Stimulated activated CD4-positive, alpha-beta T cell treated with anti-CD3 and anti-CD28 coated beads, Interleukin-1b, Interleukin-23, amount 100 ng/mL, for 24 hours (primary cell): ENCODE measurements at places on chromosomes 11 and 22.

DNA sequence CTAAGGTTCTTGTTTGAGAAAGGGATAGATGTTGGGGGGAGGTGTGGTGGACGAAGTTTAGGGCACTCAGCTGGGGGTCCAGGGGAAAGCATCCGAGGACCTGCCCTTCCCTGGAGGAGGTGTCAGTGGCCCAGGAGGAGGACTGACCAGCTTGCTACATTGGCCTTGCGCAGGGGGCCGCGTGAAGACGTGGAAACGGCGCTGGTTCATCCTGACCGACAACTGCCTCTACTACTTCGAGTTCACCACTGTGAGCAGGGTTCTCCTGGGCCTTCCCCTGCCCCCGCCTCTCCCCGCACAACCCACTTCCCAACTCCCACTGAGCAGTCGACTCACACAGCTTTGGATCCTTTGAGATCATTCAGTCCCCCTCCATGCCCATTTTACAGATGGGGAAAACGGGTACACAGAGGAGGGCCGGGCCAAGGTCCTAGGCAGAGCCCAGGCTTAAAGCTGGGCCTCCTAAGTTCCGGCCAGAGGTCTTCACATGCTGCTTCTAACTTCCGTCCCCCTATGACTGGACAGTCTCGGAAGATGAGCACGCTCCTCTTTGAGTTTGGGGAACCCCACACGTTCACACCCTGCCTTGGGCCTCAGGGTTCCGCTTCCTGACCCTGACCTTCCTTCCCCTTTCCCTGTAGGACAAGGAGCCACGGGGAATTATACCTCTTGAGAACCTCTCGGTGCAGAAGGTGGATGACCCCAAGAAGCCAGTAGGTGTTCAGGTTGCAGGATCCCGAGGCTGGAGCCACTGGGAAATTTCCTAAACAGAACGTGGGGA lies 28.7 kb downstream of the CYTH4 start:
- DNase-seq: no peak

- DNase-seq: no peak
Observed at GRCh38 chr11:69085490-69086095, 36.9 kb downstream of the TPCN2 start.

GRCh38 chr22:43312608-43313007 lies 30.6 kb downstream of the SCUBE1 start:
- no peak for DNase-seq

- DNase-seq: no peak
Observed at GRCh38 chr11:1842149-1843097, 3.6 kb downstream of the TNNI2 start.

DNA sequence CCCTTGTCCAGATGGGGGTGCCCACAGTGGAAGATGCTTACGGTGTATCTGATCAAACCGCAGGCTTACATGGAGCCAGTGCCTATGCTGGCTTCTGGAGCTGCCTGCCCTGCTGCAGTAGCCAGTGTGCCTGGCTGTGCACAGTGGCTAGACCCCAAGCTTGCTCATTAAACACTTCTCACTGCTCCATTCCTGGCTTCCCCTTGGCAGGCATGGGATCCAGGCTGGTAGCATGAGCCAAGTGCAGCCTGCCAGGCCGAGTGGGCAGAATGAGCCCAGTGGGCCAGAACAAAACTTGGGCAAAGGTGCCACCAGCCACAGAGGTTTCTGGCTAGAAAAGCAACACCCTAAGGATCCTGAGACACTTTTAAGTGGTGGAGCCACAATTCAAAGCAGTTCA lies 55.4 kb upstream of the B3GNT6 start:
- no peak for DNase-seq

DNA sequence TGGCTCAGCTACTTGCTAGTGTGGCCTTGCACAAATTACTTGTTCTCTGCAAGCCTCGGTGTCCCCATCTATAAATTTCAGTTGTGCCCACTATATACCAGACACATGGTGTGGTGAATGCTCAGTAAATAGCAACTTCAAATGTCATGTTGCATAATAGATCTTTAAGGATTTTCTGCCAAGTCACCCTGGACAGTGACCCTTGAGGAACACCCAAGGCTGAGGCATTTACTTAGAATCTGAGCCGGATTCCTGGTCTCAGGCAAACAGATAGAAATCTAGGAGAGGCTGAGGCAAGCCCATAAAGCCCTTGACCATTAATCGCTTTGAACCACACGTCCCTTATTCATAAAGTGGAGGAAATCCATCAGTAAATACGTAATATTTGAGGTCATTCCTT lies 9.7 kb downstream of the TEAD1 start:
- DNase-seq: no peak

GRCh38 chr22:30392661-30393321 lies 4.0 kb upstream of the SEC14L2 start:
- no peak for DNase-seq
